Stimulated activated CD8-positive, alpha-beta memory T cell treated with anti-CD3 and anti-CD28 coated beads, Interleukin-4, amount 100 ng/mL, for 1 hour (primary cell): ENCODE measurements at places on chromosomes 2 and 18.

- DNase-seq = no peak
These were observed 672.1 kb upstream of the FANCL start for GRCh38 chr2:58913082-58913726.

GRCh38 chr2:82314836-82315472 lies 2010.4 kb upstream of the LRRTM1 start:
- DNase-seq = no peak

DNA sequence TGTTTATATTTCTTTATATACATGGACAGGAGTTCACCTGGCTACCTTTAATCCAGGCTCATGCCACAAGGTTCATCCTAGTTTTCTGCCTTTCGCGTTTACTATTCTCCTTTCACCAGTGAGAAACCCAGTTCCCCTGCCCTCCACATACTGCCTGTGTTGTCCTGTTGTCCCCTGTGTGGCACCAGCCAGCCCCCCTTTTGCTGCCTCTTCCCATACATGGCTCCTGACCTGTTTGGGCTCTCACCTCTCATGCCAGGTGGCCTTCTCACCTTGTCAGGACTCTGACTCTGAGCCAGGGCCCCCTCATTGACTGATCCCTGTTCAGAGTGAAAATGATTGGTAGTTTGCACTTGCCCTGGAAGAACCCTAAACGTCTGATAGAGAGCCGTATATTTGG lies 13.6 kb downstream of the ASB1 start:
- DNase-seq = no peak

GRCh38 chr18:46067438-46068007 lies 4.5 kb downstream of the PSTPIP2 start:
- no peak for DNase-seq

DNA sequence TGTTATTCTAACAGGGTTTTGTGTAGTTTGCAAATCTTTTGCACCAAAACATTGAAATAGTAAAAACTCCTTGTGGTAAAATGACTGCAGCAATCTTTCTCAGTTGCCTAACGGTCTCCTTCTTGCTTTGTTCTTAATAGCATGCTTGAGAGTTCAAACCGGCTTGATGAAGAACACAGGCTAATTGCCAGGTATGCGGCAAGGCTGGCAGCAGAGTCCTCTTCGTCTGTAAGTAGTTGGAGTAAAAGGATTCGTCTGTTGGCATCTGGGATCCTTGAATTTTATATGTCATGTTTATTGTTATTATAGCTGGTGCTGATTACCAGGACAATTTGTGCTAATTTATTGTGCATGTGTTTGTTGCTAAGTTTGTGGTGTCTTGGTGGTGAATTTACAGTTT lies 138.1 kb downstream of the DTNA start:
- no peak for DNase-seq

- no peak for DNase-seq
These were observed 33.9 kb upstream of the SEMA4C start for GRCh38 chr2:96903815-96904214.

DNA sequence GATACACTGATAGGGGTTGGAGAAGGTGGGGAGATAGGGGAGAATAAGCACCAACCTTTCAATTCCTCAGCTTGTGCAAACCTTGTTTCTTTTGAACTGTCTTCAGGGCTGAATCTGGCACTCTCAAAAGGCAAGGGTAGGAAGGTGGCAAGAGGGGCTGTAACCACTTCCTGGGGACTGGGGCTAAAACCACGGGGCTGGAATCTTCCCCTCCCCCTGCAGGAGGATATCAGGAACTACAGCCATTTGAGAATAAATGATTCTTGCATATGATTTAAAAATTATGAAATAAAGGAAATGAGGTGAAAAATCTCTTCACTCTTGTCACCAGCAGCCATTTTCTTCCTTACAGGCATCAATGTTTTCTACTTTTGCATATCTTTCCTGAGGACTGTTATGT lies 50.8 kb downstream of the ATOH8 start:
- DNase-seq = no peak

DNA sequence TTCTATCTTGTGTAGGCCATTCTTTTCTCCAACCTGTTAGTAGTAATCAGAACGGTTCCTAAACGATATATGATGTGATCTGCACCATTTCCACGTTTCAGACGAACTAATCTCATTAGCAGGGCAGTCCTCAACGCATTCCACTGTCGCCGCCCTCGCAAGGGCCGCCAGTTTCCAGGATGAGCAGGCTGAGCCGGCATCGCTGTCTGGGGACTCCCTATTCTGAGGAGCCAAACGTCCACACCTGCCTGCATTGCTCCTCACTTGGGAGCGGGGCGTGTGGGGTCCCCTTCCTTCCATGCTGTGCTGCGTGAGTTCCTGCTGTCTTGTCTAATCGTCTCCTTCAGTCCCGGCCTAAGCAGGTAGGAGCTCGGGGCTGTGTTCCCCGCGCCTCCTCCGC lies 76.6 kb downstream of the PSMG2 start:
- no peak for DNase-seq

- DNase-seq = no peak
These were observed 137.8 kb downstream of the LNPK start for GRCh38 chr2:175864137-175864850.

GRCh38 chr2:191178806-191179514 lies 28.2 kb upstream of the STAT4 start:
- no peak for DNase-seq

DNA sequence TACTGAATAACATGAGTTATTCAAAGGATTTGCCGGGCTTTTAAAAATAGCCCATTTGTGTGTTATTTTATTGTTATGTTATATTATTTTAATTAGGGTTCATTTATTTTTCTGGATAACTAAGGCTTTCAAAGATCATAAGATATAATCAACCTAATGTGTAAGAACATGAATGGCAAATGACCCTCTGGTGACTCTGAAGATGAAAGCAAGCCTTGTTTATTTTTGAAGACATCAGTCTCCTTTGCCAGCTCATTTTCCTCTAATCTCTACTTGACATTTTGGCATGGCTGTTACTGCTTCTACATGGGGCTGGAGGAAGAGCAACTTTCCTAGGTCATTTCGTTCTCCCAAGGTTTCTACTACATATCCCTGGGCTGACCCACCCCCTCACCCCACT lies 10.6 kb downstream of the FAP start:
- DNase-seq = no peak

DNA sequence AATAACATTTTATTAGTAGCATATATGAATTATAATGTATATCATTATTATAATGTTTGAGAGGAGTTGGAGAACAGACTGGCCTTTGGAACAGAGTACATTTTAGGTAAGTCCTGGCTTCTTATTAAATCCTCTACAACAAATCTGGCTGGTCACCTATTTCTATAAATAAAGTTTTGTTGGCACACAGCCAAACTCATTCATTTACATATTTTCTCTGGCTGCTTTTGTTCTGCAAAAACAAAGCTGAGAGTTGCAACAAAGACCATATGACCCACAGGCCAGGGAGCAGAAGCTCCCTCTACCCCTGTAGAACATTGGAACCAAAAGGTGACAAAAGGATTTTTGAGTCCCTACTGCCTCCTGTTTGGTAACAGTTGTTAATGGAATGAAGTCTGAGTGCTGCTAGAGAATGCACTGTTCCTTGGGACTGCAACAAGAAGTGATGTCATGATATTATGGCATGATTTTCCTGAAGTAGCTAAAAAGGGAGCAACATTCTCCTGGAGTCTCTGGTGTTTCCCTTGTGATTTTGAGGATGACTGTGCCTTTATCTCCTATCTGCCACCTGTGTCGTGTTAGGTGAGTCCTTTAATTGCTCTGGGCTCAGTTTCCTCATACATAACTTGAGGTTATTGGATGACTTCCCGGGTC lies 22.0 kb upstream of the SP9 start:
- no peak for DNase-seq

- no peak for DNase-seq
These were observed 324.9 kb downstream of the CCDC85A start for GRCh38 chr2:56508662-56509061.

DNA sequence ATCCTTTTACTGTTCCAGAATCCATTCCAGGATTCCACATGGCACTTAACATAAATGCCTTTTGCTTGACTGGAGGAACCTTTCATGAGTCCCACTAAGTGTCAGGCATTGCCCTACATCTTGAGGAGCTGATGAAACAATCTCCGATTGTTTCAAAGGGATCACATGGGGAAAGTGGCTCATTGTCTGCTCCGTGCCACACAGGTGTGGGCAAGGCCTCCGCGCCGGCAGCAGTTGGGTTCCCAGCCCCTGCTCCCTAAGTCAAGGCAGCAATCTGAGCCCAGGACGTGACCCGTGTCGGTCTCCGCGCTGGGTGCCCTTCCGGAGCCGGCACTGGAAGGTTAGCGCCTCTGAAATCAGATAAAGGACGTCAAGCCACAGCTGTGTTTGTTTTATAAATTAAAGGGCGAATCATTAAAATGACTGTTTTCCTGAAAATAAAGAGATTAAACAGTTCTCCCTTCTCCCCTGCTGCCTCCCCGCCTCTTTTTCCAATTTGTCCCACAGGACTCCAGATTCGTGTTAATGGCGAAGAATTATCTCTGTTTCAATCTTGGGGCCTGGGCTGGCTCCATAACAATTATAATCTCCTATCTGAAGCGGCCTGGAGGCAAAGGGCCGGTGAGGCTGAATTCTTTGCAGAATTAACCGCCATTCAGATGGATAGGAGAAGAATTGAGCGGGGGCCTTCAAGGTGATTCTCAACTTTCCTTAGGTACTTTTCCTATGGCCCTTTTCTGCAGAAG lies 84.3 kb upstream of the FZD7 start:
- DNase-seq = no peak

- DNase-seq = no peak
These were observed 20.4 kb upstream of the CCL20 start for GRCh38 chr2:227793148-227793712.

- DNase-seq = no peak
These were observed 24.6 kb downstream of the CROCC2 start for GRCh38 chr2:240930631-240931318.

- DNase-seq = no peak
These were observed 960.2 kb downstream of the CNTNAP5 start for GRCh38 chr2:124985270-124985669.

DNA sequence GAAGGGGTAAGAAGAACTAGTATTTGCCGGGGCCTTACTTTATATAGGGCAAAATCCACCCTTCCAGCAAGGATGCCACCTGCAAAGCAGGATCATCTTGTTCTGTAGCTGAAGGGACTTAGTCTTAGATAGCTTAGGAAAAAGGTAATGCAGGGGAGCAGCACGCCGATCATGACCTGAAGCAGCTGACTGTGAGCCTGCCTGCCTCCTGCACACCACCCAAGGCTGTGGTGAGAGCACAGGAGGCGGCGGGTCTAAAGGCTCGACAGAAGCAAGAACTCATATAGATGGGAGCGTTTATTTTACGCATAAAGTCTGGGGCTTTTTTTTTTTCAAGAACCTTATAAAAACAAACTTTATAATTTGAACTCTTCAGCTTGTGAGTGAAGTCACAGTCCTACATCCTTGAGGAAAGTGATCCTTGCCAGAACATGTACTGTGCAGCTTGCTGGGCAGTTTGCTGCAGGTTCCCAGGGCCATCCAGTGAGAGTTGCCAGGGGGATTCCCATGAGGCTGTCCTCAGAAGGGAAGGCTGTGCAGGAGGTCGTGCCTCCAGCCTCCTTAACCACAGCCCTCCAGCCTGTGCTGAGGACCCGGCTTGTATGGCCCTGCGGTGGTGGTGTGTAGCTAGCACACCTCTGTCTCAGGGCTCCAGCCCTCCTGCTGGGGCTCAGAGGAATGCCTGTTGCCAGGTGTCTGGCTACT lies 92.1 kb downstream of the RNF144A start:
- DNase-seq = no peak

DNA sequence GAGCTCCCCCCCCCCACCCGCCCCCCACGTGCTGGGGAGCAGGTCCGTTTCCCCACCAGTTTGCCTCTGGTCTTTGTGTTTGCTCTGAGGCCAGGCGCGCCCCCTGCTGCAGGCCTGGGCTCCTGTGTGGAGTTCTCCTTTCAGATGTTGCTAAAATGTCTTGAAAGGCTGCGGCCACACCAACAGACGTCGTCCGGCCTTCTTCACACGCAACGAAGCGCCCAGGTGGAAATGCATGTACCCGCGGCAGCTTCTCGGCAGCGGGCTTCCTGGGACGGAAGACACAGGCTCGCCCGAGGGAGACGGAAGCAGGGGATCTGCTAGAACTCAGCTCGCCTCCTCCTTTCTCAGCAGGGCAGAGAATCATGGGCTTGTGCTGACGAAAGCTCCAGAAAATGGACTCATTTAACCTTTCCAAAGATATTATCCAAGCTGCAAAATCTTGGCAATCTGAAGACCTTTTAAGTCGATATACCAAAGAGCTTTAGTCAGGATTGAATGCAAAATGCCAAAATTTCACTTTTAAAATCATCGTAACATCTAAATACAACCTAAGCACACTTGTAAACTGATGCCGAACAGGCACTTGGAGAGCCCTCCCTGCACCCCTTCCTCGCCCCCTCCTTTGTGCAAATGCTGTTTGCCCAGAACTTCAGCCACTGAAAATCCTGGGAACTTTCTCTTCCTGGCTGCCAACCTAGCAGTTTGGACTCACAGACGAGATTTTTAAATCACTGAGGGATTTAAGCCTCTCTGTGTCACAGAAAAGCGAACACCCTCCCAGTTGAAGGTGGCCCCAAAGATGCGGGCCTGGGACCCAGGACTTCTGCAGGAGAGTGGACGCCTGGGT lies 125.5 kb upstream of the ZNF516 start:
- DNase-seq = no peak

GRCh38 chr2:131034122-131035051 lies 58.9 kb downstream of the FAM168B start:
- DNase-seq = no peak

DNA sequence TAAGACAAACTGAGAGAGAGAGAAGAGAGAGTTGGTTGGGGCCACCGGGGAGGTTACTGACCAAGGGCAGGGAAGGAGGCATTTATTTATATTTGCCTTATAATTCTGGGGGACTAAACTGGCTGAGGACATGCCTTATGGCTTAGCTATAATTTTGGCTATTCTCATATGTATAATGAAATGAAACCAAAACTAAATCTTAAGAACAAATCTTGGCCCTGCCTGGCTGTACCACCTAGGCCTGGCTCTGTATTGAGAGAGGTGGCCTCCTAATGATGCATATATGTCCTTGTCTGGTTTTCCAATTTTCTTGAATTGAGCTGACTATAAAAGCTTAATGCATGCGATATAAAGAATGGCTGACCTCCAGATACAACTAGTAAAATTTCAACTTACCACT lies 3.5 kb upstream of the PPP1CB start:
- DNase-seq = no peak

DNA sequence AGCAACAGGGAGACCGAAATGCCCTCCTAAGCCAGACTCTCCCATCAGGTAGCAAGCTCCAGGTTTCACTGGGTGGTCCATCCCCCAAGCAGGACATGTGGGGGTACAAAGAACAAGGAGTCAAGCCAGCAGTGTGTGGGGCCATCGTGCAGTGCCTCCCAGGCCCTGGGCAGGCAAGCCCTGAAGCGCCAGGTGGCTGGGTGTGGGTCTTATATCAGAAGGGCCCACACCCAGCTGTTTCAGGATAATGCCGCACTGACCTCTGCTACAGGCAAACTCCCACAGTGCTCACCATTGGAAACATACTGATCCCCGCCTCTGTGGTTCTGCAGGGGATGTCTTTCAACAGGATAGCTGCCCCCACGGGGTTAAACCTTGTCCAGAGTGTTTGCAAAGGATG lies 174.2 kb upstream of the SMAD2 start:
- DNase-seq = no peak
